ENCODE measurements at places on chromosomes 6 and 20.

DNA sequence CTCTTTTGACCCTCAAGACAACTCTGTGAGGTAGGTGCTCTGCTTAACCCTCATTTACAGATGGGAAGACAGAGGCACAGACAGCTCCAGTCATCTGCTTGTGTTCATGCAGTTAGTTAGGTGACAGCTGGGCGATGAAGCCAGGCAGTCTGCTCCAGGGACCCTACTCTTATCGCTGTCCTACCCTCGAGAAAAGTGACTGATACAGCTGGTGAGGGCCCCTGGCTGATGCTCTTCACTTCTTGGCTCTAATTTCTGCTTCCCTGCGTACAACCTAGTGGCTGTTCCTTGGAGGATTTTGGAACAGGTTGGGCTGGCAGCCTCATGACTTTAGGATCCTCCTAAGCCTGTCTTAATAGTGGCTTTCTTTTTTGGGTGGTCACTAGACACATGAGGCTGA, 9.1 kb upstream of the TJAP1 start:
- DNase-seq, result no peak

- DNase-seq, result no peak
These were observed 34.6 kb downstream of the TAF8 start for GRCh38 chr6:42084889-42085288.

DNA sequence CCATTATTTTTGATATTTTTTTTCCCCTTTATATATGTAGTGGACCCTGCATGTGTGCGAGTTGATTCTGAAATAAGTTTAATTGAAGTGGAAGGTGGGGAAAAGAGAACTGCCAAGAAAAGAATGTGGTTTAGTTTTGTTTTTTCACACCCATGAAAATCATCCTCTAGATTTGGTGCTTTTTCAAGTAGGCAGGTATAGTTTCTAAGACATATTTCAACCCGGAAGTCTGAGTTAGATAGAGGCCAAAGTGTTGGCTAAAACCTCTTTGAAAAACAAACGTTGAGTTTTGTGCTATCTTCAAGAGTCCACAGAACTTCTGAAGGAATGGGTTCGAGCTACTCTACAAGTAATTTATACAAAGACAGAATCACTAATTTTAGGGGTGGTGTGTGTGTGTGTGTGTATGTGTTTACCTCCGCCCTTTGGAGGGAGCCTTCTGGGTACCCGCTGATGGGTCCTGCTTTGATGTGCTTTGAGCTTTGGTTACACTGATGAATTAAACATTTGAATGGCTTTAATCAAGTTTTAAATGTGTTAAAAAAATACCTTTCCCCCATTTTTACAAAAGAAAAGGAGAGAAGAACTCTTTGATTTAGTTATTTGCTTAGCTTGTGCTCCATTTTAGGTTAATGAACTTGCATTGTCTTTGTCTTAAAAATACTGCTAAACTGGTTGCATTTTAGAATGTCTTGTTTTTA, 2.5 kb downstream of the RREB1 start:
- DNase-seq, result no peak

GRCh38 chr20:19690462-19690861, 67.6 kb upstream of the RIN2 start:
- no peak for DNase-seq

DNA sequence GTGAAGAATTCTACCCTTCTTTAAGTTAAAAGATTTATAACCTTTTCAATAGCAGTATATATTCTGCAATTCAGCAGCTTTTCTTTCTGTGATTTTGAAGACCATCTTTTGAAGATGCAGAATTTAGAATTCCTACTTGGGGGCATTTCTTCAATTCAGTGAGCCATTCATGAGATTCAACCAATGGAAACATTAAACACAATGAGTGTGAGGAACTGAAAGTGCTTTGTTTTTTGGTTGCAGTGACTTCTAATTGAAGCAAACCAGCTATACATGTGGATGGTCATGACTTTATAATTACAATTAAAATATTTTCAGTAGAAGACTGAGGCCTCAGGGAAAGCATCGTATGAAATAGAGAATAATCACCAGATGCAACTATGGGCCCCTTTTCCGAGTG, 108.3 kb downstream of the CARMIL1 start:
- no peak for DNase-seq

- no peak for DNase-seq
These were observed 2.9 kb downstream of the TAF4 start for GRCh38 chr20:62062661-62063314.

GRCh38 chr6:834190-834589, 141.3 kb upstream of the EXOC2 start:
- no peak for DNase-seq

DNA sequence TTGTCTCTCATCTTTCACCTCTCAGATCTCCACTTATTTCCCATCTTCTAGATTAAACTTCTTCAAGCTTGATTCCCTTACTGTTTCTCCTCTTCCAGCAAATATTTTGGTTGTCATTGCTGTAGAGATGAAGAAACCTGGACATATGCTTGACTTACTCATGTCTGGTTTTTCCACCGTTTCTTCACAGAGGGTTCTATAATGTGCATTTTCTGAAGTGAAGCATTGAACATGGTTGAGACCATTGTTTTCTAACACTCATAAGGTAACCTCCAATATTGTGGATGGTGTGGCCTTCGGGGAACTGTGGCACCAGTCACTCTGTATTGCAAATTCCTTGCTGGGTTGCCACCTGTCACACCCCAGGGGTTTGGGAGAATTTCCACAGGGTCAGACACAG, 237.2 kb downstream of the PLCB1 start:
- DNase-seq, result no peak

- no peak for DNase-seq
These were observed 15.2 kb downstream of the TMEM200A start for GRCh38 chr6:130381012-130381411.

DNA sequence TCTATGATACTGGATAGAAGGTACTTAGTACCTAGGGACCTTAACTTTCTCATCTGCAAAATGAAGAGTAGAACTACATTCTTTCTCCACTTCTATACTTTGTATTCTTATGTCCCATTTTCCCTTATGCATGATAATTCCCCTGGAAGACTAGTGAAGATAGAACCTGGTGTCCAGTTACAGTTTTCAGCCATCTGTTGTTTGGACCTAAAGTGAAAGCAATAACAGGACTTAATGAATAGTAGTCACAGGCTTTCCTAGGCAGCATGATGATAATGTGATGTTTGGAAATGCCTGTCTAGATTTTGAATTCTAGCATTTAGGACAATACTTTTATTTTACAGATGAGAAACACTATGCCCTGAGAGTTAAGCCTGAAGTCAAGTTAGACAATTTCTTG, 153.8 kb downstream of the RIMS1 start:
- DNase-seq, result no peak

GRCh38 chr20:5327356-5327755, 10.6 kb upstream of the PROKR2 start:
- DNase-seq, result no peak

DNA sequence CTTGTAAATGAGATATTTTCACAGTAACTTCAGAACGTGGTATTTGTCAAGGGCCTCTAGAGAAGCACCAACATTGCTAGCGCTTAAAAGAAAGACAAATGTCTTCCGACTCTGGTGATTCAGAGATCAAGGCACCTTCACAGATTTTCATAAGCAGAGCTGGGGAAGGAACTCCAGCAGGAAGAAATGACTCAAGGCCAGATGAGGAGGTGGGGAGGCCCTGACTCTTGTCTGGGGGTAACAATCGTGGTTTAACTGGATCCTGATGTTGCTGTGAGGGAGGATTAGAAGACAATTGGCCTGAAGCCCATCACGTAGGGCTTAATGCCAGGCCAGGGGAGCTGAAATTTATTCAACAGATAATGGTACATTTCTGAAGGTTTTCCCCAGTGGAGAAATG, 122.9 kb upstream of the QKI start:
- DNase-seq, result no peak

- no peak for DNase-seq
These were observed 77.5 kb downstream of the PSMG4 start for GRCh38 chr6:3336066-3336786.

DNA sequence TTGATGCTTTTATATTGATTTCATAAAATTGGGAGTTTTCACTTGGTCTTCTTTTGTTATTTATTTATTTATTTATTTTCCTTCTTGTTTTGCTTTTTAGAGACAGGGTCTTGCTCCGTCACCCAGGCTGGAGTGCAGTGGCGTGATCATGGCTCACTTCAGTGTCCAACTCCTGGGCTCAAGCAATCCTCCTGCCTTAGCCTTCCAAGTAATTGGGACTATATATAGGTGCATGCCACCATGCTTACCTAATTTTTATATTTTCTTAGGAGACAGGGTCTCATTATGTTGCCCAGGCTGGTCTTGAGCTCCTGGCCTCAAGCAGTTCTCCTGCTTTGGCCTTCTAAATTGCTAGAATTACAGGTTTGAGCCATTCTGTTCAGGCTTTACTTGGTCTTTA, 38.3 kb upstream of the MYLK2 start:
- no peak for DNase-seq

DNA sequence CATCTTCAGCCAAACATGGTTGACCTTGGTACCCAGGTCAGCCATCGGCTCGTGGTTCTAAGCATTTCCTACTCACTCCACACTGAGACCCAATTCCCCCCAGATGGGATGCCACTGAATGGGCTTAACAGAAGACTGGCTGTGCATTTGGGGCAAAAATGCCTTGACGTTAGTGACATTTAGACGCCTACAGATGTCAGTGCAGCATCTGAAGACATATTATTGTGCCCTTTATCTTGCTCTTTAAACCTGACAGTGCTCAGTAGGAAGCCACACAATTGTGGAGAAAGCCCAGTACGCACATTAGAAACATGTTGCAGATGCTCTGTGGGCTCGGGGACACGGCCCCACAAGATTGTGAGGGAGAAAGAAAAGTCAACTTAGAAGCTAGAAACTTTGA, 414.7 kb downstream of the PTPRT start:
- DNase-seq, result no peak

DNA sequence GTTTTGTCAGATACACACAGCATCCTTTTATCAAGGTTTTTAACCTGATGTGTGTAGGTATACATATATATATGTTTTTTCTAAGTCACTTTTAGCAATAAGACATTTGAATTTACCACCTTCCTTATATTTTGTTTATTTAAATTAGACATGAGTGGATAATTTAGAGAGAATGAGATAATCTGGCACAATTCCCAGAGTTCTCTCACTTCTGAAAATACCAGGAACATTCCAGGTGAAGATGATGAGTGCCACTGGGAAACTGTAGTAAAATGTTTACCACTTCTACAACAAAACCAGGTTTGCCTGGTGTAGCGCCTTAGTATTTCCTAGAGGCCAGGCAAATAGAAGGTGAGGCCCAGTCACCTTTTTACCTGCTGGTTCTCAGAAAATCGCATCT, 189.5 kb downstream of the TMEM242 start:
- DNase-seq, result no peak

DNA sequence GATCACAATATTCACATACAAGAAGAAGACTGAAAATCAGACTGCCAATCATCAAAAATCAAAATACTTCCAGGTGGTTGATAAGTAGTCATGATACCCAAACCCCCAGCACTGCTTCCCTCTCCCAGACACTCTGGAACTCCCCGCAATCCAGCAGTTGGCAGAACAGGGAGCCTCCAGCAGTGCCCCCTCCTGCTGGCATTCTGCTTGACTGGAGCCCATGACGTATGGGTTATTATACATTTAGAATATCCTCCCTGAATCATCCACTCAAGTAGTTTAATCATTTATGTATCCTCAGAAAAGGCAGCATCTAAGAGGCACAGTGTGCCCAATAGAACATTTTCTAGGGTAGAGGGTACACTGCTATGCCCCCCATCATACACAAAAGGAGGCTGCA, 9.3 kb upstream of the OGFRL1 start:
- no peak for DNase-seq

DNA sequence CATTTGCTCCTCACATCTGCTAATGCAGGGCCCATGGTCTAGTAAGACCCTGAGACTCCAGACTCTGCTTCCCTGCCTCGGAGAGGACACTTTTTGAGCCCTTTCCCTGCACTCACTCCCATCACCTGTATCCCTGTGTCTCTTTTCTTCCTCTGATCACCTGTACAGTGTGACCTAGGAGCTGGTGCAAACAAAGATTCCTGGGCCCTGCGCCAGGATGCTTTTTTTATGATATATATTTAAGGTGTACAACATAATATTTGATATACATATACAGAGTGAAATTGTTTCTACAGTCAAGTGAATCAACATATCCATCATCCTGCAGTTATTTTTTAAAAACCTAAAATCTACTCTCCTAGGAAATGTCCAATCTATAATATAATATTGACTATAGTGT, 355.4 kb downstream of the MAFB start:
- DNase-seq, result no peak

GRCh38 chr6:166955865-166956443, 396 bp downstream of the RNASET2 start:
- no peak for DNase-seq

- DNase-seq, result no peak
These were observed 376.4 kb downstream of the PREX1 start for GRCh38 chr20:48451401-48451800.

- no peak for DNase-seq
These were observed 43.8 kb upstream of the HIVEP1 start for GRCh38 chr6:11968241-11968806.

DNA sequence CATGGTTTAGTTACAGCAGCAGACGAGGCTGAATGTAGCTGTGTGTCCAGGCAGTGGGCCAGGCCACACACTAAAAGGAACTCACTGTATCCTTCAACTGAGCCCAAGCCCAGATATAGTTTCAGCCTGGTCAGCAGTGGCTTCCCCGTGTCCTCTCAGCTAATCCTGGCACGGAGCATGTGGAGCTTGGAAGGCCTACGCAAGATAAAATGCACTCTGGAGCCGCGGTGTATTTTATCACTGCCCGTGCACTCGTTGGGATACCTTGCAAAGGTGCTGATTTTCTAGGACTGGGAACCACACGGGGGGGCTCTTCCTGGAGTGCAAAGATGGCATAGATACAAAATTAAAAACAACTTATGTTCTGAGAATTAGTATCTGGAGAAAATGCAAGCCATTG, 48.4 kb upstream of the IYD start:
- DNase-seq, result no peak

DNA sequence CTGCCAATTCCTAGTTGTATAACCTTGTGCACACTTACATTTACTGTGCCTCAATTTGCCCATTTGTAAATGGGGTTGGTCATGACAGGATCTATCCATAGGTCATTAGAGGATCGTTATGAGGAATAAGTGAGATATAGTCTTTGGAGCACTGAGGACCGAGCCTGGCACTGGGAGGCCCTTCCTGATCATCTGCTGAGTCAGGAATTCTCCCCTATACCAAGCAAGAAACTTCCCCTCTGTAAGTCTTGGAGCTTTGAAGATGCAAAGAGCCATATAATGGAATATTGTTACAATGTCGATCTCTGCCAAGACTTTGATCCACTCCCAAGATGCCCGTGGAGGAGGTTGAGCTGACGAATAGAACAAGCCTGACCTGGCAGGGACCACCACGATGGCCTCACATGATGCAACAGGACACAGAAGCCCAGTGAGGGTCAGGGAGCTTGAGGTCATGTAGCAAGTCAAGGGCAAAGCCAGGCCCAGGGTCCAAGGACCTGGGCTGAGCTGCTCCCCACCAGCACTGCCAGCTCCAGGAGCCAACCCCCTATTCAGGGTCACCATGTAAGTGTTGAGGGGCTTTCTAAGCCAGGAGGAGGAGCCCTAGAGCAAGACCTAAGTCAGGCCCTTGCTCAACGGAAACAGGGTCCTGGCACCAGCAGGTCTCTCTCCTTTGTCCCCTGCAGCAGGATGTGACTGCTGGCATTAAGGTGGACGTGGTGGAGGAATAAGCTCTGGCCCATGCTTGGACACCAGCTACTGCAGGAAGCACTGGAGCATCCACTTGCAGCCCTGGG, 16.7 kb downstream of the PDRG1 start:
- no peak for DNase-seq
